Vagina (tissue), 2 donors: ENCODE measurements at places on chromosomes 2 and 18.

DNA sequence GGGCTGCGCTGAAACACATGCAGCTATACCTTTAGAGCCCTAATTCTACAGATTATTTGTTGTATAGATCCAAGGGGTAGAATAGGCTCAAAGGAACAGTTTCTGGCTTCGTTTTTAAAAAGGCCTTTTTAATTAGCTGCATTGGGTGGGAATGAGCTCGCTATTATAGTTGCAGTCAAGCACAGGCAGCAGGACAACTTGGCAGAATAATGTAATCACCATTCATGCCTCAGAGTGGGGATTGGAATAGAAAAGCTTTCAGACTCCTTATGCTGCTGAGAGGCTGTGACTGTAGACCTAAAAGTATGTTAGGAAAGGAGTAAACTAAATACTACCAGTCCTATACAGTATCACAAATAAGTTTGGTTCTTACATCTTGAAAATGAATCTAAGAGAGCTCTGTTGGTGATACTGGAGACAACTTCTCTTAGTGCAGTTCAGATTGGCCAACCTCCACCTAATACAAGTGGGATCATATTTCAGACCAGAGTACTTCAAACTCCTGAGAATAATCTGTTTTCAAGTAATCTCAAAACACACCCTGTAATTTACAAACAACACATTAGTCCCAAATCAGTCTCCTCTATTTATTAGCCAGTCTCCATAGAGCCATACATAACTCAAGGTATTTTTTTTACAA lies 121.4 kb downstream of the ANTXR1 start:
- DNase-seq, result no peak

GRCh38 chr2:102432386-102432785 lies 9.4 kb downstream of the IL18RAP start:
- DNase-seq, result no peak

- no peak for DNase-seq
Observed at GRCh38 chr2:95276244-95276887, 2.1 kb downstream of the PROM2 start.

- no peak for DNase-seq
Observed at GRCh38 chr18:10928011-10928771, 221.2 kb downstream of the PIEZO2 start.

DNA sequence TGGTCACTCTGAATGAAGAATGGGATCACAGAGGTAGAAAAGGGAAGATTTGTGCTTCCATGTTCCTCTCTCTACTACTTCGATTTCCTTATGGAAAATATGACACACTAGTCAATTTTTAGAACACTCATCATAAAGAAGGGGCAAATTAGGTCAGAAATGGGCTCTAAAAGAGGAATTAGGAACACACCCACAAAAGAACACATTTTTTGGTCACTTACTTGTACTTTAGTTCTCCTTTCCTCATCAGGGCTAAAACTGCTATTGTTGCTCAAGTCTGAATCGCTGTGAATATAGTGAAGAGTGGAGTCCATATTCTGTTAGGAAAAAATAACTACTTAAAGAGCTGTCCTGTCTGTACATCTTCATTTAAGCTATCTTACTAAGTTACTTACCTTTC lies 52.6 kb downstream of the PPP4R1 start:
- DNase-seq, result no peak
